Stimulated activated naive B cell treated with anti-CD40 and anti-IgM and Interleukin-4, amounts not matched to agents 10 μg/mL and 1 μg/mL and 100 μg/mL, for 72 hours (primary cell): ENCODE measurements at places on chromosomes 3 and 15.

DNA sequence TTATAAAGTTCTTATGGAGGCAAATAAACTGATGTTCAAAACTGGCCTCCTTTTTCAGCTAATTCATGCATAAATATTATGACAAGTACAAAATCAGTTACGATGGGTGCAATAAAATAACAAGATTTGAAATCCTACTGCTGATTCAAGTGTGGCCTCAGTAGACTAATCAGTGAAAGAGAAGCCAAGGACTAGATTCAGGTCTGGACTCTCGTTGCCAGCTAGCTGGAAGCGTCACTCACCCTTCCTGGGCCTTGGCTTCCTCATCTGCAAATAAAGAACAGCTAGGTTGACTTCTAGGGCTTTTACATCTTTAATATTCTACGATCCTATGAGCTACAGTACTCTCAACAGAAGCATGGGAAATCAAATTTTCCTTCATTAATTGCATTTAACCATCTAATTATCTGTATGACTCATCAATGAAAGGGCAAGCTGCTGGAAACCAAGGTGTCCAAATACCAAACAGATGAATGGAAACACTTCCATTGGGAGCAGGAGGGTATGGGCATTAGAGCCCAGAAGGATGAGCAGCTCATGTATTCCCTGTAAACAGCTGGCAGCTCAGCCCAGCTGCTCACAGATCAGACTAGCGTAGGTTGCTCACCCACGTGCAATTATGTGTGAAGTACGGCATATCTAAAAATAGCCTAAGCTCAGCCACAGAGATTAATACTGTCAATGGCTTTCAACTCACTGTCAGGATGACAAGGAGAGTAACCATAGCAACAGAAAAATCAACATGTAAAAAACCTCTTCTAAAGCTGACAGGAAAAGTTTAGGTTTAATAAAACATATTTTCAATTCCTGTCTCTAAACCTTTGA lies 294.8 kb downstream of the PLCL2 start:
- no peak for DNase-seq

- DNase-seq: no peak
Observed at GRCh38 chr15:90004252-90004651, 3.1 kb downstream of the ZNF710 start.

GRCh38 chr15:49372366-49372765 lies 50.7 kb upstream of the FGF7 start:
- DNase-seq: no peak

GRCh38 chr3:113910966-113911365 lies 36.8 kb upstream of the ZDHHC23 start:
- DNase-seq: no peak

GRCh38 chr3:157888040-157888439 lies 218.2 kb downstream of the SHOX2 start:
- no peak for DNase-seq
